ENCODE measurements at places on chromosomes 6 and 20.
A peak's percentile ranks its signal among the peaks of the same experiment; 100 is the strongest.

- DNase-seq = no peak
These were observed 55.1 kb downstream of the IRF4 start for GRCh38 chr6:446418-447366.

DNA sequence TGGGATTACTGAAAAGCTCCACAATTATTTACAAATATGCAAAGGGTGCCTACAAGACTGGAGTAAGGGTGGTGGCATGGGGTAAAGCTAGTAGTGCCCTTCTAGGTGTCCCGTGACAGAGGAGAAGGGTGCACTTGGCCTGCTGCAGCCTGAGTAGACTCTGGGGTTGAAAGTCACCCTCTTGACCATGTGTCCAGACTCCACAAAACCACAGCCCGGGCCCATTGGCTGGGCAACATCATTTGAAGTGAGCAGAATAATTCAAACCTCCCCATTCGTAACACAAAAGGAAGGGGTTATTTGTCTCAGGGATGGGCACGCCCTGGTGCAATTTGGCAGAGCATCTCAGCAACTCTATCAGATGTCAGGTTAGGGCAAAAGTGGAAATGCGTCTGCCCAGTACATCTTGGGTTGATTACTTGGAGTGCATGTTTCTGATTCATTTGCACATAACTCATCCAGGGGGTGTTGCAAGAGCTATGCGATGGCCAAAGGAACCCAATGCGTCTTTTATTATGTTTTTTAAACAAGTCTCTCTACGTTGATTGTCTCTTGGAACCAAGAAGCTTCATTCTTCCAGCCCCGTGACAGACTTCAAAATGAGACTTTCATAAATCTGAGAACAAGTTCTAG lies 56.7 kb downstream of the ISM1 start:
- DNase-seq = no peak

- no peak for DNase-seq
These were observed 729.2 kb upstream of the MARCKS start for GRCh38 chr6:113127786-113128419.

DNA sequence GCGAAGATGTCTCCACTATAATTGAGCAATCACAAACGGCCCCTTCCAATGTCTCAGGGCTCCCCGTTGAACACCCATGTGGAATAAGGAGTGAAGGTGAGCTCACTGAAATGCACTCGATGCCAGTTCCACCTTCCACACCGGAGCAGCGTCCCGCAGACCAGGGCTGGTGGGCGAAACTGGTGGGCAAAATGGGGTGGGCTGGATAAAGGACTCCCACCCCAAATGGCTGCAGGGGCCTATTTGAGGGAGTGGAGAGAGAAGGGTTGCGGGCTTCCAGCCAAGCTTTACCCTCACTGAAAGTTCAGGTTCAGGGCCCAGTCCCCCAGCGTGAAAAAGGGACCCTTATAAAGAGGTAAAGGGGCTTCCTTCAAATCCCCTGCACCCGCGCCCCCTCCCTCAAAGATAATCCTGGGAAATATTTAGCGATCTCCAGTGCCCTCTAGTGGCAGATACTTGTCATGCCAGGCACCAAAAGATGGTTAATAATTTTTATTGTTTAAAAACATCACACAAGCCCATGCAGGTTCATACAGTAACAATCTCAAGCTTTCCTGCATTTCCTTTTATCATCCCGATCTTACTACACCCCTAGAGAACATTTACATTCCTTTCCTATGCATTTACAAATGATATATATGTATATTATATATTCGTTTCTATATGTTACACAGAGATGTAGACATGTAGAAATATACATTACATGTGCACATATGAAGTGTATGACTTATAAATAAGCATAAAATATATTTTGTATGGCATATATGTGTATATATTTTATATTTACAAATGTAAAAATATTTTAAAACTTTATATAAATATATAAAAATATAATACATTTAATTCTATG lies 58.2 kb upstream of the NKX2-2 start:
- no peak for DNase-seq

- DNase-seq = no peak
These were observed 99.8 kb upstream of the PTPN1 start for GRCh38 chr20:50410343-50410742.

DNA sequence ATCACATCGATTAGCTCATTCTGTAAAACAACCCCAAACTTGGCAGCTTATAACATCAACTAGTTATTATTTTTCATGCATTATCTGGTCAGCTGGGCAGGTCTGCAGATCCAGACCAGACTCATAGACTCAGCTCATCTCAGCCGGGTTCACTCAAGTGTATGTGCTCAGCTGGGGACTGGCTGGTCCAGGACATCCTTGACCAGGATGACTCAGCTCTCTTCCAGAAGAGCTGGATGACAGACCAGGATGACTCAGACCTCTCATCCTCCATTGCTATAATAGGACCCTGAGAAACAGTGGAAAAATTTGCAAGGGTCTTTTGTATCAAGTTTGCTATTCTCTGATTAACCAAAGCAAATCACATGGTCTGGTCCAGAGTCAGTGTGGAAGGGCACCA lies 312.5 kb upstream of the PLCB4 start:
- peak; percentile 93 for DNase-seq

DNA sequence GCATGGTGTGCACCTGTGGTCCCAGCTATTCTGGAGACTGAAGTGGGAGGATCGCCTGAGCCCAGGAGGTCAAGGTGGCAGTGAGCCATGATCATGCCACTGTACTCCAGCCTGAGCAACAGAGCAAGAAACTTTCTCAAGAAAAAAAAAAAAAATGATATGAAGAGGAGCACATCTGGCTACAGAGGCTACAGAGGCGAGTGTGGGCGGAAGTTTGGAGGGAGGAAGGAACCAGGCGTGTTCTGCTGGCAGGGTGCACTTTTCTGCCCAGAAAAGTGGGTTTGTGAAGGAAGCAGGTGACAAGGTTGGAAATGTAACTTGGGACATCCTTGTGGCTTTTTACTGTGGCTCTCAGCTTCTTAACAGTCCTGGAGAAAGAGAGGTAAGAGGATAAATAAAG lies 96.7 kb downstream of the SNX5 start:
- no peak for DNase-seq

All from A549 (cell line).